EL (cell line): ENCODE measurements at places on chromosomes 16 and 17.

GRCh38 chr16:57736419-57737351 is 1.1 kb downstream of the KATNB1 start:
- DNase-seq, result peak; percentile 82

GRCh38 chr16:67327743-67328142 is 1.1 kb downstream of the LRRC36 start:
- DNase-seq, result no peak

- no peak for DNase-seq
Observed at GRCh38 chr16:55853114-55853513, 20.2 kb upstream of the CES1 start.

DNA sequence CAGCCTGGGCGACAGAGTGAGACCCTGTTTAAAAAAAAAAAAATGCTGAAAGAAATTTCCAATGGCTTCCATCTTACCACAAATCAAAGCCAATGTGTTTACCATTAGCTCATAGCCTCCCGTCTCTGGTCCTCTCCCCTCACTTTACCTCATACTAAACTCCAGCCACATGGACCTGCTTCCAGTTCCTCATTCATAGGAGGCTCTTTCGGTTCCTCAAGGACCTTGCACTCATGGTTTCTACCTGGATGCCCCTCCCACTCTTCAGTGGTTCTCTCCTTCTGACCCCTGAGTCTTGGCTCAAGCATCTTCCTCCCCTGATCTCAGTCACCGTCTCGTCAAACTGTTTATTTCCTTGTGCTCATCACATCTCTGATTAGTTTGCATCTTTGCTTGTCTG is 3.8 kb upstream of the DEF8 start:
- DNase-seq, result no peak

DNA sequence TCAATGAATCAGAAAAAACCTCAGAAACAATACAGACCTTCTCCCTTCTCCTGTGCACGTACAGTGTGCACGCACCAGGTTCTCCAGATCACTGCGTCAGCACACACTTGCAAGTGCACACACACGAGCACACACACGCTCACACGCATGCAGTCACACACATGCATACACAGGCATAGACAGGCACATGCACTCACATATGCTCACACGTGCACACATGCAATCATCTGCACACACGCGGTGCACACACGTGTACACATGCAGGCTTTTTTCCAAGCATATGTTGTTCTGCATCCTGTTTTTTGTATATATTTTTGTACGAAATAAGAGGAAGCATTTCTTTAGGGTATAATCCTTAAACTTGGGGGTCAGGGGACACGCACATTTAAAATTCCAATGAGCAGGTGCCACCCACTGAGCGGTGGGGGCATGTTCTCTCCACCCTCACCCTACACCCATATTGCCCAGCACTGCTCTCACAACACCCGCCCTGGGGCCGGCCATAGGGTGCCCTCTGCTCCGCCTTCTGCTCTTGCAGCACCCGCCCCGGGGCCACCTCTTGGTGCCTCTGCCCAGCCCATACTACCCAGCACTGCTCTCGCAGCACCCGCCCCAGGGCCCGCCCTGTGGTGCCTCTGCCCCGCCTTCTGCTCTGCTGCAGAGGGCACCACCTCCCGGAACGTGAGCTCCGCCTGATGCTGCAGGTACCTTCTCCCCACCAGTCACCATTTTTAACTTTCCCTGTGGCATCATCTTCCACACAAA is 20.9 kb downstream of the KLHDC4 start:
- DNase-seq, result no peak

- DNase-seq, result no peak
Observed at GRCh38 chr16:18833707-18834505, 32.6 kb upstream of the ARL6IP1 start.

DNA sequence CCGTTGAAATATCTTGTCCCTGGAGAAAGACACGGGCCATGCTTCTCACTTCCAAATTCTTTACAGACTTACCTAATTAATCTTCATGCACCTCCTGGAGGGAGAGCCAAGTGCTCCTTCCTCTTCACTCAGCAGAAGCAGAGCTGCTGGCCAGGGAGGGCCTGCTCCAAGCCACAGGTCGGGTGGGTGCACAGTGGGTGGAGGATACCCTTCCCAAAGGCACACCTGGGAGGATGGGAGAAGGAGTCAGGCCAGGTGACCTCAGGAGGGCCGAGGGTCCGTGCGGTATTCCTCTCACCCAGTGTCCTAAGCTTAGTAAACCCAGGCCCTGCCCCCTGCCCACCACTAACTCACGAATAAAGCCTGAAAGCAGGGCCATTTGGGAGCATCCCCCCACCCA is 171.3 kb upstream of the RPL38 start:
- DNase-seq, result no peak

DNA sequence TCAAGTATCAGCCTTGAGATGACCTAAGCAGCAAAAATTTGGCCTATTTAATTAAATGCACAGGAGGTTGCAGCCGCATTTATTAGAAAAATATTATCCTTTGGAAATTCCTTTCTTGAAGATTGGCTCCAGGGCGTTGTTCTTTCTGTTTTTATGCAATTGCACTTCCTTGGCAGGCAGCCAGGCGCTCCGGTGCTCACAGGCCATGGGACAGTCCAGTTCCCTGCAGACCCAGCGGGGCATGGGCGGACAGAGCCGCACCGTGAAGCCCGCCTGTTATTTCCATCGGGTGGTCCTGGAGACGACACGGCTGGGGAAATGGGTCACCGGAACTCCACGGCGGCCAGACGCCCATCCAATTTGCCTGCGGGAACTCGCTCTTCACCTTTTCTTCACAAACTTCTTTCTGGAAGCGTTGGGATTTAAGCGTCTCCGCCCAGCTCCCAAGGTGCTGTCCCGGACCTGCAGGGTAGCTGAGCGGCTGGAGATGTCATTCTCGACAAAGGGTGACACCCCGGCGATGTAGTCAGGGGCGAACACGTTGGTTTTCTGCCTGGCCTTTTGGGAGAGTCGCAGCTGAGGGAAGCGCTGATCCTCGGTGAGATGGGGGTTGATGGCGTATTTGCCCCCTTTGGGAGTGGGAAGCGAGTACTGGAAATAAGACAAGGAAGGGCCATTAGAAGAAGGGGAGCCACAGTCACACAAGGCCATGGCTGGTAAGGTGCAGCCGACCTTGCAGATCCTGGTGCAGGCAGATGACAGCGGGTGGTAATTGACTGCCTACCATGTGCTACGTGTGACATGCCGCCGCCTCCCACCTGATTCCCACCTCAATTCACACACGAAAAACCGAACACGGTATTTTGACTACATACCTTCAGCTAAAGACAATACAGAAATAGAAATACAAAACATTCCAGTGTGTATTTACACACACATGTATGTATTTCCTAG is 12.5 kb downstream of the NOB1 start:
- peak; percentile 61 for DNase-seq
